Fibroblast of lung (primary cell): ENCODE measurements at places on chromosomes 1 and 21. TPM values are rescaled to one million over a fixed set of nuclear protein-coding genes. Genes with fewer than 3 reads are reported as not detected.

DNA sequence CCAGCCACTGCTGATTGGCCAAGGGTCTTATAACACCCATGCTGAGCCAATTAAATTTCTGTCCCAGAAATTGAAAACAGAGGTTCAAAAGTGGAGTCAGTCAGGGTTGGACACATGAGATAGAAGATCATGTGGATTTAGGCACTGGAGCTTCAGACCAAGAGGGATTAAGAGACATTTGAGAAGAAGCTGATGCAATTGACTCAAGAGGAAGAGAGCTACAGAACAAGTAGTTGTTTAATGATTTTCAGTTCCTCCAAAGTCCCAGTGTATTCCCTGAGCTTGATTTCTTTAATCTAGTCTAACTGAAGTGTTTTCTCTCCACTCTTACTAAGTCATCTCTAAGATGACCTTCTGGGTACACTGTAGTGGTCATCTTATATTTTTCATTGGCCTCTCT, 227.1 kb downstream of the DUSP10 start:
- no peak for DNase-seq

DNA sequence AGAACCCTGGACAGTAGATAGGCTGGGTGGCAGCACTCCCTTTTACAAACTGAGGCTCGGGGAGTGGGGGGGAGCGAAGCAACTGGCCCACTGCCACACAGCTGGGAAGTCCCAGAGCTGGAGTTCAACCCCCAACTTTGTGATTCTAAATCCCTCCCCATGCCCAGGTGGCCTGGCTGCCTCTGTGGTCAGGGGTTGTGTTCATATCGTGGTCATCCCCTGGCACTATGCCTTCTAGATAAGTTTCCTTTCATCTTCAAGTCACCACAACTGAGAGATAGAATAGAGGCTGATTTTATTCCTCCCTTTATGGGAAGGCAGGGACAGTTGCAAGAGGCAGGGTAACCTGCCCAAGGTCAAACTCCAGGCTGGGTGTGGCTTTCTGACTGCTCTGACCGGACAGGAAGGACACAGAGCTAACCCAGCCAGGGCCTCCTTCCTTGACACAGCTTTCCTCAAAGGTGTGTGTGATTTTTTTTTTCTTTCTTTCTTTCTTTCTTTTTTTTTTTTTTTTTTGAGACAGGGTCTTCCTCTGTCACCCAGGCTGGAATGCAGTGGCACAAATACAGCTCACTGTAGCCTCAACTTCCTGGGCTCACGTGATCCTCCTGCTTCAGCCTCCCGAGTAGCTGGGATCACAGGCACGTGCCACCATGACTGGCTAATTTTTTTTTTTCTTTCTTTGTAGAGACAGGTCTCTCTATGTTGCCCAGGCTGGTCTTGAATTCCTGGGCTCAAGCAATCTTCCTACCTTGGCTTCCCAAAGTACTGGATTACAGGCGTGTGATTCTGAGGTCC, 18.4 kb upstream of the TNFRSF1B start:
- DNase-seq = peak; percentile 22

DNA sequence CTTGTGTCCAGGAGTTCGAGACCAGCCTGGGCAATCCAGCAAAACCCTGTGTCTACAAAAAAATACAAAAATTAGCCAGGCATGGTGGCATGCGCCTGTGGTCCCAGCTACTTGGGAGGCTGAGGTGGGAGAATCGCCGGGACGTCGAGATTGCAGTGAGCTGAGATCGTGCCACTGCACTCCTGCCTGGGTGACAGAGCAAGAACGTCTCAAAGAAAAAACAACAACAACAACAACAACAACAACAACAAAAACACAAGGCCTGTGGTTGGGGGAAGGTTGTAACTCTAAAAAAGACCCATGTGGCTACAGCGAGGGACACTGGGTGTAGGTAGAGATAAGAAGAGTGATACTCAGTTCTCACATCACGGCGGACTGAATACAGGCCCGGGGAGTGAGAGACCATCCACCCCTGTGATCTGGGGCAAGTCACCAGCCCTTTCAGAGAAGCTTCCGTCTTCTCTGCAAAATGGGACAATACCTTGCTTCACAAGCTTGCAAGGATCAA, 848 bp upstream of the CDC42 start:
- DNase-seq = no peak

- DNase-seq = no peak
Measured at GRCh38 chr1:207868251-207868773, 42.6 kb downstream of the CD34 start.

DNA sequence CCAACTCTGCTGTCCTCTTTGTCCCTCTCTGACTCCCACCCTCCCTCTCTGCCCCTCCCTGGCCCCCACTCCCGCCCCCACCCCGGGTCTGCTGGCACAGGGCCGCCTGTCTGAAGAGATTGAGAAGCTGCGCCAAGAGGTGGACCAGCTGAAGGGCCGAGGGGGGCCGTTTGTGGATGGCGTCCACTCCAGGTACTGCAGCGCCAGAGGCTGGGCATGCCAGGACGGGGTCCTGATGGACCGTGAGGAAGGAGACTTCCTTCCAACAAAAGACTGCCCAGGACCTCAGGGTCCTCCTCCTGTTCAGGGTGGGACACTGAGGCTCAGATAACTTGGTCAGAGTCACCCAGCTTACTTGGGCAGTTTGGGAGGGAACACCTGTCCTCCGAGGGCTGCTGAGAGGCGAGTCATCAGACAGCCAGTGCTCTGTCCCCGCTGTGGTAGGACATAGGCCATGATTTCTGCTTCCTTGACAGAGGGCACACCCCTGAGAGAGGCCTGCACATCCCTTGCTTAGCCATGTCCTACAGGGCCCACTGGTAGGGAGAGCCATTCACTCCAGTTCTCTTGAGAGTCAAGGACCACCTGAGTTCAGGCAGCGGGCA, 23.4 kb downstream of the PPFIA4 start:
- DNase-seq = no peak

DNA sequence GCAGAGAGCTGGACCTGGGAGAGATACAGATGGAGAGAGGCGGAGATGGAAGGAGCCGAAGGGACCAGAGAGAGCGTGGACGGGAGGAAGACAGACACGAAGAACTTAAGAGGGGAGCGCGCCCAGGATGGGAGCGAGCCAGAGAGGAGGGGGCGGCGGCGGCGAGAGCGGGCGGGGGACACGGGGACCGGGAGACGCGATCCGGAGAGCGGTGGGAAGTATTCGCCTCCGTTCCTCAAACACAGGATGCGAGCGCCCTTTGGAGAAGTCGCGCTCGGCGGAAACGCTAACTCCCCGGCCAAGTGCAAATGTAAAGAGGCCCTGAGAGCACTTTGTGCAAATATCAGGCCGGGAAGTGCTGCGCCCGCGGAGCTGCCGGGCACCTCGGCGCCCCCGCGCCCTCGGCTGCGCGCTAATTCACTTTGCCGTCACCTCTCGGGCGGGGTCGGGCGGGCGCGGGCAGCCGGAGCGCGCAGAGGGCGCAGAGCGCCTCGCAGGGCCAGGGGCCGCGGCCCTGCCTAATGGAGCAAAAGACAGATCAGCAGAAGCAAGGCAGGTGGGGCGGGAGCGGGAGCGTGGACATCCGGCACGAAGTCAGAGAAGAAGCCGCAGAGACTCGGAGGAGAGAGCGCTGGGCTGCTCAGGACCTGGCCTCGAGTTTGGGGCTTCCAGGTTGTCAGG, 281.2 kb downstream of the RRAGC start:
- DNase-seq = no peak

GRCh38 chr1:207841293-207841692, 69.6 kb downstream of the CD34 start:
- DNase-seq = no peak

- DNase-seq = no peak
Measured at GRCh38 chr1:192270398-192270797, 46.4 kb upstream of the RGS21 start.

Gene RXFP4
- total RNA-seq = not detected in 2 replicates

GRCh38 chr1:4019147-4019521, 119.1 kb upstream of the C1orf174 start:
- DNase-seq = no peak

Gene SAMSN1
- total RNA-seq = not detected in 2 replicates

- DNase-seq = no peak
Measured at GRCh38 chr1:71233645-71234044, 152.8 kb upstream of the ZRANB2 start.

DNA sequence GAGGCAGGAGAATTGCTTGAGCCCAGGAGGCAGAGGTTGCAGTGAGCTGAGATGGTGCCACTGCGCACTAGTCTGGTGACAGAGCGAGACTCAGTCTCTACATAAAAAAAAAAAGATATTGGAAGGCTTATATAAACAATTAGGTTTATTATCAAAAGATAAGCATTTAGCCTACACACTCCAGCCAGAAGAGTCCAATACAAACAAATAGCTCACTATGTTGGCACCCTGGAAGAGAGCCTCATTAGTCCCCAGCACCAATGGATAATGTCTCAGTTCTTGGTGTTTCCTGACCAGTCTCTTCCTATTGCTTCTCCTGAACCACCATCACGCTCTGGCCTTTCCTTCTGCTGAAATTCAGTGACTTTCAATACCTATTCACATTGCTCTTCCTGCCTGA, 48.6 kb upstream of the ATP1A1 start:
- no peak for DNase-seq

- DNase-seq = no peak
Measured at GRCh38 chr1:200362421-200362820, 47.4 kb downstream of the ZNF281 start.

- DNase-seq = peak; percentile 42
Measured at GRCh38 chr1:216535059-216535458, 111.8 kb upstream of the USH2A start.

DNA sequence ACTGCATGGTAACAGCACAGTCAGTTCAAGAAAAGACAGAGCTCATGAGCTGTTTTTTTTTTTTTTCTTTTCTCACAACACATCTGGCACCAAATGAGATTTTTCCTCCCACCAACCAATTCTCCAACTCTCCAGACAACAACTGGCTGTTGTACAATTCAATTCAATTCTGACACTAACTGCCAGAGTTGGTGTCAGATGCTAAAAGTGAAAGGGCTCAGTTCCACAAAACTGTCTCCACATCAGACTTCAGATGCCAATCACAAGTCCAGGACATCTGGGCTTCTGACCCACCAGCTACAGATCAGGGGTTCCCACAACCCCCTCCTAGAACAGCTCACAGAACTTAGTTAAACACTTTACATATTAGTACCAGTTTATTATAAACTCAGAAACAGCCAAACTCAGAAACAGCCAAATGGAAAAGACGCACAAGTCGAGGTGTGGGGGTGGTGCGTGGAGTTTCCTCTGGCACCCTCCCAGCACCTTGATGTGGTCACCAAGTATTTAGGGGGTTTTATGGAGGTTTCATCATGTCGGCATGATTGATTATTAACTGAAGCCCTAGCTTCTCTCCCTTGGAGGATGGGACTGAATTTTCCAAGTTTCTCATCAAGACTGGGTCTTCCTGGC, 39.2 kb upstream of the LRRC8D start:
- DNase-seq = no peak

DNA sequence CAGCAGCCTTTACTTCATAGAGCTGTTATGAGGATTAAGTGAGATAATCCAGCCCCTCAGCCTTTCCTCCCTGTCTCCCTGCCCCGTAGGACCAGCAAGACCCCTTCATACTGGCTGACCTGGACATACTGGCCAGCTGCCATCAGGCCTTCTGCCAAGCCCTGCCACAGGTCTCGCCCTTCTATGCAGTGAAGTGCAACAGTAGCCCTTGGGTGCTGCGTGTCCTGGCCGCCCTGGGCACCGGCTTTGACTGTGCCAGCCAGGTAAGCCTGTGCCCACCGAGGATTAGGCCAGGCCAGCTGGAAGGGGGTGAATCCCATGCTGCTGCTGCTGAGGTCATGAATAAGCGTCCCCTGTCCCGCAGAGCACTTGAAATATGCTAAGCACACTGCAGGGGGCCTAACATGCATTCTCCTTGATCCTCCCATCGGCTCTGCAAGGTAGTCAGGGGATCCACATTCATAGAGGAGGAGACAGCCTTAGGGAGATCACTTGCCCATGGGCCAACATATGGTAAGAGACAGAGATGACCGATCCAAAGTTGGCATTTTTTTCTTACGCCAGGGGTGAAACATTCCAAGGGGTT, 73.3 kb upstream of the TINAGL1 start:
- no peak for DNase-seq

Gene DYNLT4
- total RNA-seq = 0.51 and 0.66 TPM in 2 replicates

Gene PCP4L1
- not detected in 2 replicates for total RNA-seq

- peak; percentile 74 for DNase-seq
Measured at GRCh38 chr1:19974822-19975416, 4.5 kb downstream of the PLA2G2A start.

GRCh38 chr1:2548068-2548589, 8.0 kb upstream of the TNFRSF14 start:
- peak; percentile 48 for DNase-seq

Gene LRP8
- total RNA-seq = 3.1 and 8.4 TPM in 2 replicates

- no peak for DNase-seq
Measured at GRCh38 chr1:172211221-172211620, 209.3 kb upstream of the C1orf105 start.

DNA sequence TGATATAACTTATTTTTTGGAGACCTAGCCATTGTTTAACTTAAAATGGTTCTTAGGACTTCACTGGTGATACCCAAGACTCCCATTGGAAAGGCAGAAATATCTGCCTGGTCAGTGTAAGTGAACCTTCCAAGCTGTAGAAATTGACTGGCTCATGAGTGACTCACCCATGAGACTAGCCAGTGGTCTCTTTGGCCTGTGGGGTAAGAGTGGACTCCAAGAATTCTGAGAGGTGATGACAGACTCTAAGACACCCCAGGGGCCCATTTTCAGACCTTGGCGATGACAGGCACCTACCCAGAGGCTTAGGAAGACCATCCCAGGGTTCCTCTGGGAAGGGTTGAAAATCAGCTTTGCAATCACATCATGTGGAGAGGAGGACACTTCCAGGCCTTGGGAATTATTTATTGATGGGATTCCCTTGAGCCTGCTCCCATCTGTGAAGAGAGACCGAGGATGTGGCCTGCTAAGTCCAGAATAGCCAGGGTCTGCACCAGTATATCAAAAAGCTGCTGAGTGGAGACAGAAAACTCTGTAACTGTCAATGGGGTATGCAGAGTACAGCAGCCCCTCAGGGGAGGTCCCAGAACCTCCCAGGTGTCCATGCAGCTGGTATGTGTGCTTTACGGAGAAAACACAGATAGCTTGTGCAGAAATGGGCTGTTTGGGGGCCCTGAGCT, 78.9 kb downstream of the KAZN start:
- DNase-seq = no peak
